Stimulated activated CD8-positive, alpha-beta memory T cell treated with anti-CD3 and anti-CD28 coated beads, Interleukin-7, amount 100 ng/mL, for 1 hour (primary cell): ENCODE measurements at places on chromosomes 1 and 21.

DNA sequence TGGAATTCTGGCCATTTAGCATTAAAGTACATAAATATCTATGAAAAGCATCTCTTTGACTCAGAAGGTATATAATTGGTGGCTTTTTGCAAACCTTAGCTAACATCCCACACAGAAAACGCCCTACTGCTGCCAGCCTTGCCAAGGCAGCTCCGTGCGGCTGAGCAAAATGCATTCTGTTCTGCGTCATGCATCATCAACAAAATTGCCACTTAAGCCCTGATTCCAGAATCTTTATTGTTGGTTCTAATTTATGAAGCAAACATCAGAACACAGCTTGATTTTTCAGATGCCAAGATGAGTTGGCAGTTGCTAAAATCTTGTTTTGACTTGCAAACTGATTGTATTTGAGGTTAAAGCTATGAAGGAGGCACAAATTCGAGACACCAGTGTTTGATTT lies 314.9 kb upstream of the DEPDC1 start:
- no peak for DNase-seq

GRCh38 chr1:154886281-154887015 lies 16.4 kb upstream of the KCNN3 start:
- DNase-seq, result no peak

GRCh38 chr1:194067772-194068171 lies 881.4 kb upstream of the B3GALT2 start:
- no peak for DNase-seq

DNA sequence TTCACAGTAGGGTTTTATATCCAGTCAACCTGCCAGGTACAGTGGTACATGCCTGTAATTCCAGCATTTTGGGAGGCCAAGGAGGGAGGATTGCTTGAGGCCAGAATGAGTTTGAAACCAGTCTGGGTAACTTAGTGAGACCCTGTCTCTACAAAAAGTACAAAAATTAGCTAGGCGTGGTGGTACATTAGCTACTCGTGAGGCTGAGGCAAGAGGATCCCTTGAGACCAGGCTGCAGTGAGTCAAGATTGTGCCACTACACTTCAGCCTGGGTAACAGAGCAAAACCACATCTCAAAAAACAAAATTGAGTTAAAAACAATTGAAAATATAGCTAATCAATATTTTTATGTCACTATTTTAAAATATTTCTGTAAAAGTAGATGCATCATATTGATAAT lies 33.2 kb downstream of the DDI2 start:
- DNase-seq, result no peak

GRCh38 chr1:61612602-61613001 lies 112.3 kb downstream of the TM2D1 start:
- no peak for DNase-seq

- no peak for DNase-seq
These were observed 3.1 kb downstream of the TNNT2 start for GRCh38 chr1:201374364-201374763.

- DNase-seq, result no peak
These were observed 30.1 kb downstream of the CDKN2C start for GRCh38 chr1:51000160-51000559.

- DNase-seq, result no peak
These were observed 24.6 kb upstream of the NADK start for GRCh38 chr1:1802871-1803270.

DNA sequence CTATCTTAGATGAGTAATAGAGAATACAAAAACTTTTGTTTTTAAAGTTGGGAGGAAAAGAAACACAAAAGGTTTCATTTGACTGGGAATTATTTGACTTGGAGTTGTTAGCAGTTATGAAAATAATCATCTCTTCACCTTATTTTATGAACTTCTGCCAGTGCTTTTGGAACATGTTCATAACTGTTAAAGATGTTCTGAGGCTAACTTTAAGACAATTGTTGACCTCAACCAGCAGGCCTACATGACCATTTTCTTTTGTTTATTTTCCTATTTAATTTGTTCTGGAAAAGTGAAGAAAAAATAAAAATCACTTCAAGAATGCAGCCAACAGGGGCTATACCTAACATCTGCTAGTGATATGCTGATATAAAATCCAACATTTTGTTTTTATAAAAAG lies 37.4 kb downstream of the JAM2 start:
- DNase-seq, result no peak

DNA sequence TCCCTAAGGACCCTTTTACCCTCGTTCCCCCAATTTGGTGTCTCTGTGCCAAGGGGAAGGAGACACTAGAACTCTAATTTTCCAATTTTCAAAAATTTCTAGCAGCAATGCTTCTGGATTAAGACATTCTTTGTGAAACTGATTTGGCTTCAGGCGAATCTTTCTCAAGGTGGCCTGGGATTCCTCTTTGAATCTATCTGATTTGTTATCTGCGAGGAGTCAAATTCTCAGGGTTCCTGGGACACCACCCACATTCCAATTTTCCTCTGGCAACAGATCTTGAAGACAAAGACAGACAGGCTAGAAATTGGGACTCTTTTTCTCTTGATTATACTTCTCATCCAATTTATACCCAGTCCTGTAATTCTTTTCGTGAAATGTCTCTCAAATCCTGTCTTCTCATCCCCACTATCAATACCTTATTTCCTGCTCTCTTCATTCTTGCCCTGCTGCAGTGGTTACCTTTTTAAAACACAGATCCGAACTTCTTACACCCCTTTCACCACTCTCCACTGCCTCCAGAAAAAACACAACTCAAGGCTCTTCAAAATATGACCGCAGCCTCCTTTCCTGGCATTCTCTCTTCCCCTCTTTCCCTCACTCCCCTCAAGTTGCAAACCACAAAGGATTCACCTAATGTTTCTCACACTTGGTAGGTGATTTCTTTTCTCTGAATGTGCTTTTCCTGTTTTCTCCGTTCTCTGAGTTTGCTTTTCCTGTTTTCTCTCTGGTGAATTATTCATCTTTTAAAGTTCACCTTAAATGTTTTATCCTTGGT lies 2.7 kb upstream of the MPZL1 start:
- no peak for DNase-seq

DNA sequence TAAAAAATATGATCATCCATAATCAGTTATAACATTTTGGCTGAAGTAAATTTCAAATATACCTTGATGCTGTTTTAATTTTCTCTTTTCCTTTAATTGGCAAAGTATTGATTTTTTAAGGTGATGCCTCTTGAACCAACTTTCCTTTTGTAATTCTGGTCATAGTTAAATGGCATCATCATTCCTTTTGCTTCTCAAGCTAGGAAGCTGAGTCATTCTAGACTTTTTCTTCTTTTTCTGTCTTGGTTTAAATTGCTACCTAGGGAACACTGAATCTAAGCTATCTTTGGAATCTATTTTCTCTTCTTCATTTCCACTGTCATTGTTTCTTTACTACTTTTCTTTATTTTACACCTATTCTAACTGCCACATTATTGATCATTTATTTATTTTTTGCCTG lies 162.7 kb downstream of the HMCN1 start:
- no peak for DNase-seq

DNA sequence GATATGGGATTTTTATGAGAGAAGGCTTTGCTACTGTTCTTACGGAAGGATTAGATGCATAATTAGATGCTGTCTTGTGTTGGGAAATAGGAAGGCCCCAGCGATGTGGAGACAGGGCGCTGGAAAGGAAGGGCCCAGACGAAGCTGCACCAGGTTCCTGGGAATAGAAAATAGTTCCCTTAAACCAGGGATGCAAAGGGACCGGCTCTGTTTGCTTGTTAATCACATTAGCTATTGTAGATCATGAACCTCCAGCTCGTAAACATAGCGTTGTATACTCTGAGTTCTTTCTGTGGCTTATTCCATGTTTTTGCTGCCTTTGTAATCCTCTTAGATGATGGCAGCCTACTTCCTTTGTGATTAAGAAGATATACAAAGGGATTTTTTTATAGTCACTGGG lies 79.8 kb upstream of the COX20 start:
- DNase-seq, result no peak

DNA sequence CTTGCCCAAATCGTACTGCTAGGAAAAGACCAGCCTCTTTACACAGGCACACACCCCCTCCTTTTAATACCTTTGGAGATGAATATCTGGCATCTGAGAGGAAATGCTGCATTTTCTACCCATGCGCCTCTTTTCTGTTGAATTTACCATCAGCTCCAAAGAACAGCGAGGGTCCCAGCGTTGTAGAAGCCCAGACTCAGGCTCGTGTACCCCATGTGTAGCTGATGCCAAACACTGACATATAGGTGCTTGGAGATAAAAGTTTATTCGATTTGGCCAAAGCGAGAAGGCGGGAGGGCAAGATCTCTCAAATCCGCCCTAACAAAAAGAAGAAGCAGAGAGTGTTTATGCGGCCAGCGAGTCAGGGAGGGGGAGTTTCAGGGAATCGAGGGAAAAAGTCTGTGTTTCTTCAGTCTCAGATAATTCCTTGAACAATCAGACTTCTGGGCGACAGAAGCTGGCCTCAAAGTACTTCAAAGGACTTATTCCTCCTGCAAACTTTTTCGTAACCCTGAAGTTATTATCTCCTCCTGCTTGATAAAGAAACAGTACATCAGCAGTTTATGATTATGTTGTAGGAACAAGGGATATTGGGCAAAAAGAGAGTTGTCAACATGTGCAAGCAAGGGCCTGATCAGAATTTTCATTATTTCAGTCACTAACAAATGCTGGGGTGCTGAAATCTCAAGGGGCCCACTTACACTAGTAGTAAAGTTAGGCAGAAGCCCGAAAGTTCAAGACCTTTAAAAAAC lies 642 bp upstream of the CREG1 start:
- DNase-seq, result no peak

- no peak for DNase-seq
These were observed 134.2 kb upstream of the TNFSF4 start for GRCh38 chr1:173341307-173341706.

GRCh38 chr1:94316836-94317789 lies 79.7 kb upstream of the ARHGAP29 start:
- no peak for DNase-seq

DNA sequence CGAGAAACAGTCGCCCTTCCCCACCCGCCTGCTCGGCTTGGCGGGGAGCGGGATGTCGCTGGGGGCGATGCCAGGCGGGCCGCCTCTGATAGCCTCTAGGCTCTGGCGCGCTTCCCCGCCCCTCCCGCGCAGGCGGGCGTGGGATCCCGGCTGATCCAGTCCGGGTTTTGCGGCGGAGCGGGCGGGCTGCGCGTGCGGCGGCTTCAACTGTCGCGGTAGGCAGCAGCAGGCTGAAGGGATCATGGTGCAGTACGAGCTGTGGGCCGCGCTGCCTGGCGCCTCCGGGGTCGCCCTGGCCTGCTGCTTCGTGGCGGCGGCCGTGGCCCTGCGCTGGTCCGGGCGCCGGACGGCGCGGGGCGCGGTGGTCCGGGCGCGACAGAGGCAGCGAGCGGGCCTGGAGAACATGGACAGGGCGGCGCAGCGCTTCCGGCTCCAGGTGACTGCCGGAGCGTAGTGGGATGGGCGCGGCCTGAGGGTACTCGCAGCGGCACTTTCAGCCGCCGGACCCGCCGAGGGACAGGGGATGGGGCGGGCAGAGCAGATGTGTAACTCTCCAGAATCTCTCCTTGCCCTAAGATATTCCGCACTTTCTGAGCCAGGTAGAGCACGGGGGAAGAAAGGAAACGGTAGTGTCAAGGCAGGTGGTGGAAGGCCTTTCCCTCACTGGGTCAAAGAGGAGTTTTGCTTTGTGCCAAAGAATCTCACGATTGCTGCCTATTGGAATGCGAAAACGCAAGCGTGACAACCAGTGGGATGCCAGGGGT lies at the start of gene FAAH:
Gene FAAH (plus strand): TSS at position 210 of the 764 bp plus-strand sequence. CDS start 32 bp downstream, at position 242.
- no peak for DNase-seq

- no peak for DNase-seq
These were observed 54.9 kb downstream of the KLHDC7A start for GRCh38 chr1:18535391-18536210.

- DNase-seq, result no peak
These were observed 72.4 kb downstream of the CASZ1 start for GRCh38 chr1:10724052-10724494.

GRCh38 chr1:226781937-226782609 lies 43.0 kb upstream of the ITPKB start:
- DNase-seq, result no peak

- DNase-seq, result no peak
These were observed 293.5 kb downstream of the NTNG1 start for GRCh38 chr1:107434361-107434693.

DNA sequence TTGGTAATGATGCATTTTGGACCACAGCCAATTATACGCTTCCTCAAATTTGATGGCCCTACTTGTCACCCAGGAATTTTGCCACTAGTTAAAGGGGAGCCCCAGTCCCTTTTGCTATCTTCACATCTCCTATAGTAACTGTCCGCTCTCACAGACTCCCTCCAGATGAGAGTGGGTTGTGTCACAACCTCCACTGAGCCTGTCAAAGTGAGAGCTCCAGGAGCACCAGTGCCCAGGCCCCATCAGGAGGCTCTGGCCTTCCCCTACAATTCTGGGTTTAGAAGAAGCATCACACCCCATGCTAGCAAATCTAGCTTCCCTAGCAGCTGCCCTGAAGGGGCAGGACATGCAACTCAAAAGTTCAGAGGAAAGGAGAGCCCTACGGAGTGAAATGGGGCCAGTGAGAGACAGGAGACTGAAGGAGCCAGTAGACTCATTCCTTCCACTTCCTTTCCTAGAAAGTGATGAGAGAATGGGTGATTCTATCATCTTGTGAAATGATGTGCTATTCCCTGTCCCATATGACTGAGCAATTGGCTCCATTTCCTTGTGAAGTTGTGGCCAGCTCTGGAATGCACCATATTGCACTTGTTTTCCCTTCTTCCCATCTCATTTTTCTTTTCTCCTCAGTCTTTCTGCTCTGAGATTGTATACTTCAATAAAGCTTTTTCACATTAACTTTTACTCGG lies 541.3 kb downstream of the DPYD start:
- no peak for DNase-seq

- DNase-seq, result no peak
These were observed 23.8 kb downstream of the HSD11B1 start for GRCh38 chr1:209728466-209728865.

GRCh38 chr21:42317826-42318746 lies 2.9 kb upstream of the TFF3 start:
- DNase-seq, result no peak

DNA sequence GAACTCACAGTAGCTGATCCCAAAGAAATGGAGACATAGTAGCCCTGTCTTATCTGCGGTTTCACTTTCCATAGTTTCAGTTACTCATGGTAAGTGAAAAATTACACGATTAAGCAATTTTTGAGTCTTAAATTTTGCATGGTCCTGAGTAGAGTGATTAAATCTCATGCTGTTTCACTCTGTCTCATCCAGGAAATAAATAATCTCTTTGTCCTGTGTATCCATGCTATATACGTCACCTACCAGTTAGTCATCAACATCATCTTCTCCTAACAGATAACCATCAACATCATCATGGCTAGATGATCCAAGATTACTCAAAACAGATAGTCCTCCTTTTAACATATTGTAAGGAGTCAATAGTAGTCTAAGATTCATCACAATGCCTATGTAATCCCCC lies 1589.3 kb downstream of the BRINP3 start:
- DNase-seq, result no peak

- no peak for DNase-seq
These were observed 5.0 kb downstream of the ALPL start for GRCh38 chr1:21514245-21514644.

GRCh38 chr1:7501084-7501491 lies 270.0 kb upstream of the VAMP3 start:
- DNase-seq, result no peak

GRCh38 chr1:153233448-153233847 lies 16.1 kb downstream of the PRR9 start:
- DNase-seq, result no peak
